ENCODE measurements at places on chromosomes 2 and 18.

GRCh38 chr2:181770150-181770549 lies 89.8 kb upstream of the NEUROD1 start:
- no peak for DNase-seq

- no peak for DNase-seq
Observed at GRCh38 chr2:220786216-220786615, 785.9 kb downstream of the EPHA4 start.

DNA sequence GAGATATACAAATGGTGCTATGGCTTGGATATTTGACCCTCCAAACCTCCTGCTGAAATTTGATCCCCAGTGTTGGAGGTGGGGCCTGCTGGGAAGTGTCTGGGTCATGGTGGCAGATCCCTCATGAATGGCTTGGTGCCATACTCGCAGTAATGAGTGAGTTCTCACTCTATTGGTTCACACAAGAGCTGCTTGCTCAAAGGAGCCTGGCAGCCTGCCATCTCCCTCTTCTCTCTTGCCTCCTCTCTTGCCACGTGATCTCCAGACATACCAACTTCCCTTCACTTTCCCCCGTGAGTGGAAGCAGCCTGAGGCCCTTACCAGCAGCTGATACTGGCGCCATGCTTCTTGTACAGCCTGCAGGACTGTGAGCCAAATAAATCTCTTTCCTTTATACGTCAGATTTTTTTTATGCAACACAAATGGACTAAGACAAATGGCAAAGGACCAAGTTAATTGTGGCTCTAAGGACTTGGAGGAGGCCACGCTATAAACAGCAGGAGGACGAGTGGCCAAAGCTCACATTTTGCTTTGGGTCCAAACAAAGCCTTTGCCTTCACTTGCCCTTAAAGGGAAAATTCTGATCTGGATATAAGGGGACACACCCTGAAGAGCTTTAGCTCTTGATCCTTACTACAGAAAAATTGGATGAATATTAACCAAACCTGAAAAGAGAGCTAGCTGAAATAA lies 214.7 kb downstream of the SS18 start:
- no peak for DNase-seq

- DNase-seq, result peak; percentile 33
Observed at GRCh38 chr2:230412371-230412711, 3.7 kb upstream of the SP100 start.

DNA sequence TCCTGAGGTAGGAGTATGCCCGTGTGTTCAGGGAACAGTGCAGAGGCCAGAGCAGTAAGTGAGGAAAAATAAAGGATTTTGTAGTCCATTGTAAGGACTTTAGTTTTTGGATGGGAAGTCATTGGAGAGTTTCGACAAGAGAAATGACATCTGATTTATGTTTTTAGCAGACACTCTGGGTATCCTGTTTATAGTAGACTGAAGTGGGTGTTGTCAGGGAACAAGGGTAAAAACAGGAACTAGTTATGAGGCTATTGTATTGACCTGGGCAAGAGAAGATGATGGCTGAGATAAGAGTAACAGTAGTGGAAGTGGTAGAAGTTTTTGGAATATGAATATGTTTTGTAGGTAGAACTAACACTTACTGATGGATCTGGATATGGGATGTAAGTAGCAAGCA lies 59.8 kb downstream of the GTF2A1L start:
- DNase-seq, result peak; percentile 76

GRCh38 chr2:15729709-15730544 lies 138.3 kb downstream of the DDX1 start:
- DNase-seq, result no peak

DNA sequence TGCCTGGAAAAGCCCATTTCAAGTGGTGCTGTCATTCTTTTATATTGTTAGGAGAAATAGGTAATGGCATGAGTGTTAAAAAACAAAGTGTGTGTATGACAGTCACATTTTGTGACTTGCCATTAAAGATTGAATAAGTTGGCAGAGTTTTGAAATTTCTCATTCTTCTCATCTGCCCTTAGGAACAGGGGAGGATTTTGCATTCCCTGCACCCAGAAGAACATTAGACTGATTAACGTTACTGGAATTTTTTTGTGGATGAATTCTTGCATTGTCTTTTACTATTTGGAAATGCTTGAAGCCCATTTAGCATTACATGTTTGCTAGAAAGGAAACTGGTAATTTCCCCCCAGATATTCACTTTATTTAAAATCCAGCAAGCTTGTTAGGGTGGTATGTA lies 162.2 kb downstream of the BABAM2 start:
- DNase-seq, result no peak

DNA sequence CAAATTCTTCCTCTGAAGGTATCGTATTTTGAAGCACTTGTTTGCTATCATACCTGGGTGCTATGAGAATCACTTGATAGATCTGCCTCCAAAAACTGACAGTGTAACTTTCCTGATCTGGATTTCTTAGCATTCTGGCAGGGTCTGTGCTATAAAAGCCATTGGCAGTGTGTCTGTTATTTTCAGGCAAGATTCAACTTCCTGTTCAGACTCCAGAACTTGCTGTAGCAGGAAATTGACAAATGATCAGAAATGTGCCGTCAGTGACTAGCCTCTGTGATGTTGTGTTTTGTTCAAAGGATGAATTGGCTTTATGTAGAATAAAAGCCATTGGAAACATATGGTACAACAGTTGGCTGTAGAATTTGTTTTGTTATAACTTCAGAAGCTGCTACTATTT lies 273.3 kb downstream of the PTPRM start:
- no peak for DNase-seq

DNA sequence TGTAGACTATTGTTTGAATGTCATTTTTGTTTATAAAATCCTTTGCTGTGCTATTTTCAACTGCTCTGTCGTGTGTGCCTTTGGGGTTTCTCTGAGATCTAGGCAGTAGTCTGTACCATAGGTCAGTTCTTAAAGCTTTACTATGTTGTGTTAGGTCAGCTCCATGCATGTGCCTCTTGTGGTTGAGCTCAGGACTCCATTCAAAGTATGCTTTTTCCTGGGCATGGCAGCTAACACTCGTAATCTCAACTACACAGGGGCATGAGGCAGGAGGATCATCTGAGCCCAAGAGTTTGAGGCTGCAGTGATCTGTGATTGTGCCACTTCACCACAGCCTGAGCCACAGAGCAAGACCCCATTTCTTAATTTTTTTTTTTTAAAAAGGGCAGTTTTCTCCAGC lies 174.4 kb upstream of the SPHKAP start:
- DNase-seq, result no peak

DNA sequence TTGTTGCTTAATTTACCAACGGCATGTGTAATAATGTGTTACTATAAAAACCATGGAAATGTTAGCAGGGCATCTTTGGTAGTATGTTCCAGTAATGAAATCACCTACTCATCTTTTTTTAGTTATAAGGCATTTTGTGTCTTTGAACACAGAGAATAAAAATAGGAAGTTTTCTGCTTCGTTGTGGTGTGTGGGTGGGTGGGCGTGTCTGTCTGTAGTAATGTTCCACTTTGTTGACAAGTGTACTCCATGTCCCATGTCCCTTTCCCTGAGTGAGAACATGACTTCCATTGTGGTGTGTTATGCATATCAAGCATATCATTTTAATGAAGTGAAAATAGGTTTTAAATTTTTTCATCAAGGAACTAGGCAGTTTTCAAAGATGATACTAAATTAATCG lies 149.3 kb downstream of the VWC2L start:
- DNase-seq, result no peak

DNA sequence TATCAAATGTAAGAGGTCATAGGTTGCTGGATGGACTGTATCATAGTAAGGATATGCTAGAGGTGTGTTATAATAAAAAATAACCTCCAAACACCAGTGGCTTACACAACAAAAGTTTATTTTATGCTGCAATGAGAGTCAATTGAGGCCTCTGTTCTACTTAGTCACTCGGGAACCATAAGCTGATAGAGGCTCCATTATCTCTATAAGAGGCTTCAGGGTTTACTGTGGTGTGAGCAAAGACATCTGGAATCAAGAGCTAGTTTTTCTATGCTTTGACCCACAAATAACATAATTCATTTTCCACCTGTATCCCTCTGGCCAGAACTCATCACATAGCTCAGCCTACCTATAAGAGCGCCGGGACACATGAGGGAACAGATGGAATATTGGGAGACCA lies 47.5 kb upstream of the NEMP2 start:
- DNase-seq, result no peak

DNA sequence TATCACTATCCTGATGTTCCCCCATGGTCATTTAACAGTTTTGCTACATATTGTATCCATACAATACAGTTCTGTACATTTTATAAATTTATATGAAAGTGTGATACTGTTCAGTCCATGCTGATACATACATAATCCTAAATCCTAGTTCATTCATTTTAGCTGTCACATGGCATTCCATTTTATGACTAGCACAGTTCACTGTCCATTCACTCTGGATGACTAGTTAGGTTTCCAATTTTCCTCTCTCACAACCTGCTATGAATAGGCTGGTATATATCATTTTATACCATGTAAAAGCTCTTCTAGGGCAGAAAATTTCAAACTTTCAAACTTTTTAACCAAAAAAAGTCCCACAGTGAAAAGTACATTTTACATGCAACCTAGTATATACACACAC lies 15.2 kb downstream of the SMAD2 start:
- no peak for DNase-seq

DNA sequence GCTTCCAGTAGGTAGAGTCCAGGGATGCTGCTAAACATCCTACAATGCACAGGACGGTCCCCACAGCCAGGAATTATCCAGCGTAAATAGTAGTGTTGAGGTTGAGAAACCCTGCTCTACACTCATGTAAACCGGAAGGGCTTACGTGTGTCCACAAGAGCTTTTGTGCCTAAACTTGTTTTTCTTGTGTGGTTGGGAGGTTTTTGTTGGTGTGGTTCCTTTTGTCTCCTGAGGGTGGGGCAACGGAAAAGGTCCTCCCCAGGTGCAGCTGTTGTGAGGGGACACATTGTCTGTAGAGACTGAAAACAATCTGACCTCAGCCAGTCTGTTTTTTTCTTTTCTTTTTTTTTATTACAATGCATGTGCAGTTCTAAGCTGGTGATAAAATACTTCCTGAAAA lies 72.7 kb upstream of the MGAT5 start:
- peak; percentile 55 for DNase-seq

GRCh38 chr18:9951022-9951859 lies 37.4 kb downstream of the VAPA start:
- DNase-seq, result peak; percentile 75

DNA sequence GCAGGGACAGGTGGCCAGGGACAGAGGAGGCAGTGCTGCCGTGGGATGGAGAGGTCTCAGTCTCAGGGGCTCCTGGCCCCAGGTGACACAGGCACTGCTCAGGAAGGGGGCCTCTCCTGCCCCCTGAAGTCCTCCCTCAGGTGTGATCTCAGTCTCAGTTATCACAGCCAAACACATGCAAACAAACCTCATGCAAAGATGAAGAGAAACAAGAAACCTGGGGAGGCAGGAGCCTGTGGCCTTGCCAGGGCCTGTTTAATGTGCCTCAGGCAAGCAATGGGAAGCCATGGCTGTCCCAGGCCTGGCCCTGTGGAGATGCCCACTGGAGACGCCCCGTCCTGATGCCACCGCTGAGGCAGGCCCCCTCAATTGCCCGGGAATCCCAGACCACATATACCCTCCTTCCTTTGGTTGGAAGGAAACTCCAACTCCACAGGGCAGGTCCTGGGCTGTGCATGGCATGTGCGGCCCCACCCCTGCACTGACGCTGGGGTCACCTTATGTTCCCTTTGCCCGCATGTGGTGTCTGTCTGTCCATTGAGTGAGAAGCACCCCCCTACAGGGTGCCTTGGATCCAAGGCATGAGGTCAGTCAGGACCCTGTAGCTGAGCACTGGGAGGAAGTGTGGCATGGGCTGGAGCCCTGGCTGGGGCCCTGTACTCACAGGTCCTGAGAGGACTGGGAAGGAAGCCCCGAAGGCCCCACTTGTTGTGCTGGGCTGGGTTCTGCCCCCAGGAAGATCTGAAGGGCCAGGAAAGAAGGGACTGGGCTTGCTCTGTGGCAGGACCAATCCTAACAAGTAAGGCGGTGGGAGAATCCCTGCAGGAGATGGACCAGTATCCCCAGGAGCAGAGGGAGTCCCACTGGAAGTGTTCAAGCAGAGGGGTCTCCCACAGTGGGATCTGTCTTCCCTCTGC lies 68.8 kb upstream of the RAB6C start:
- no peak for DNase-seq

GRCh38 chr18:58069721-58070292 lies 25.8 kb downstream of the NEDD4L start:
- no peak for DNase-seq

- DNase-seq, result no peak
Observed at GRCh38 chr2:175557810-175558377, 376.4 kb upstream of the ATP5MC3 start.

GRCh38 chr2:19810637-19811036 lies 91.1 kb downstream of the TTC32 start:
- no peak for DNase-seq

- DNase-seq, result no peak
Observed at GRCh38 chr18:79770826-79771225, 26.9 kb upstream of the KCNG2 start.

DNA sequence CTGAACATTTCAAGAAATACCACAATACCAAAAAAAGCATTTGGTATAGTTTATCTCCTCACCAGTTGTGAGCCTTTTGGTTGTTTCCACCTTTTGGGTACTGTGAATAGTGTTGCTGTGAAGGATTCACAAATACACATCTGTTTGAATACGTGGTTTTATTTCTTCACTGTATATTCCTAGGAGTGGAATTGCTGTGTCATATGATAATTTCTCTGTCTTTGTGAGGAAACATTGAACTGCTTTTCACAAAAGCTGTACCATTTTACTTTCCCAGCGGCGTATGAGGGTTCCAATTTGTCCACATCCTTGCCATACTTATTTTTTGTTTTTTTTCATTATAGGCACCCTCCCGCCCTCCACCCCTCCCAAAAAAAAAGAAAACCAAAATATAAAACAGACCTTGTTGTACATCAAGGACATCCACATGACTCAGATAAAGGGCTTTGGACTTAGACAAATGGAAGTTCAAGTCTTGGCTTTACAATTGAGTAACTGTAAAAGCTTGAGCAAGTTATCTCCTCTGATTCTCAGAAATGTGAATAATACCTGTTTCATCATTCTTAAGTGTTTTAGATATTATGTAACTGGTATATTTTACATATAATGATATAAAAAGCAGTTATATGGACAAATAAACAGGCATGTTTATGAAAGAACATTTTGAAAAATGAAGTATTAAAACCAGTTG lies 19.0 kb downstream of the UBE2E3 start:
- peak; percentile 6 for DNase-seq

DNA sequence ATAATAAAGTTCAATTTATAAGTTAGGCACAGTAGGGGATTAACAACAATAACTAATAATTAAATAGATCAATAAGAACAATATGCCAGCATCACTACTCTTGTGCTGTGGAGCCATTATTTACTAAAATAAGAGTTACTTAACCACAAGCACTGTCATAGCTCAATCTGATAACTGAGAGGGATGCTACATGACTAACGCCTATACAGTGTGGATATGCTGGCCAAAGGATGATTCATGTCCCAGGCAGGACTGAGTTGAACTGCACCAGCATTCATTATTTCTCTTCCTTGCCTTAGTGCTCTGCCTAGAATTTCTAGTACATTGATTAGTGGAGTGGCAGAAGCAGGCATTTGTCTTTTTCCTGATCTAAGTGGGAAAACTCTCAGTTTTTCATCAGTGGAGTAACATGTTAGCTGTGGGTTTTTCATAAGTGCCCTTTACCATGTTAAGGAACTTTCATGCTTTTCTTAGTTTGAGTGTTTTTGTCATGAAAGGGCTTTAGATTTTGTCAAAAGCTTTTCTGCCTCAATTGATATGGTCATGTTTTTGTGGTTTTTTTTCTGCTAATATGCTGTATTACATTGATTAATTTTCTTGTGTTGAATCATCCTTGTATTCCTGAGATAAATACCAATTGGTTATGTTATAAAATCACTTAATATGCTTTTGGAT lies 21.7 kb downstream of the KIAA1328 start:
- no peak for DNase-seq

Data from common myeloid progenitor, CD34-positive (primary cell).